MCF 10A (cell line): ENCODE measurements at places on chromosomes 13 and 19.

DNA sequence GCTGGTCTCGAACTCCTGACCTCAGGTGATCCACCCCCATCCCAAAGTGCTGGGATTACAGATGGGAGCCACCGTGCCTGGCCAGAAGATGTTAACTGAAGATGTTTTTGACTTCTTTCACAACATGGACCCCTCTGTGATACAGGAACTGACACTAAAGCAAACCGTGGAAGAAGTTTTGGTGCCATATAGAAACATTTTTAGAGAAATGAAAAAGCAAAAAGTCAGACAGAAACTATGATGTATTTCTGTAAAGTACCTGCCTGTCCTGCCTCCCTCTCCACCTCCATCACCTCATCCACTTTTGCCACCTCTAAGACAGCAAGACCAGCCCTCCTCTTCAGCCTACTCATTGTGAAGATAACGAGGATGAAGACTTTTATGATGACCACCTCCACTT, 11.3 kb downstream of the FBXO27 start:
- DNase-seq = no peak

DNA sequence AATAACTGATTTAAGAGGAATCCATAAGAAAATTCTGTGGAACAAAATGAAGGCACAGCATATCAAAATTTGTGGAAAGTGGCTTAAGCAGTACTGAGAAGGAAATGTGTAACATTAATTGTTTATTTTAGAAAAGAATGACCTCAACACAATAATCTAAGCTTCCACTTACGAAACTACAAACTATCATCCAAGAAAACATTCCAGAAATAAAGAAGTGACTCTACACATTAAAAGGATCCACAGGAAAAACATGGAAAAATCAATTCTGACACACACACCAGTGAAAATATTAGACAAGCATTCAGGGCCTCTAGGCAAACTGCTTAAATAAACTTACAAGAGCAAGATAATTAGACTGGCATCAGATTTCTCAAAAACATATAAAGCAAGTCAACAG, 14.0 kb downstream of the EXOSC8 start:
- no peak for DNase-seq

DNA sequence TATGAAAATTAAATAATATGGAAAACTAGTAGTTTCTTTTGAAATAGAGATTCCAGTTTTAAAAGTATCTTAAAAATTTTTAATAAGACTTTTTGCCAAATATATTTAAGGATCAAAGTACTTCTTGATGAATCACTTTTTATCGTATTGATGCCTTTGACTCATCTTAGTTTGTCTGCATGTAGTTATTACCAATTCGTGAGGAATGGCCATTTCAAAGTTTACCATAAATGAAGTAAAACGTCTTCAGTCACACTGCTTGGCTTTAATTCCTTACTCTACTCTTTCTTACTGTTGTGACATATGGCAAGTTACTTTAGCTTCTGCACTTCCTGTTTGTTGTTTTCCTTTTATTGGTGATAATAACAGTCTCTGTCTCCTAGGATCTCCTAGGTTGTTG, 38.3 kb downstream of the NDFIP2 start:
- DNase-seq = no peak

DNA sequence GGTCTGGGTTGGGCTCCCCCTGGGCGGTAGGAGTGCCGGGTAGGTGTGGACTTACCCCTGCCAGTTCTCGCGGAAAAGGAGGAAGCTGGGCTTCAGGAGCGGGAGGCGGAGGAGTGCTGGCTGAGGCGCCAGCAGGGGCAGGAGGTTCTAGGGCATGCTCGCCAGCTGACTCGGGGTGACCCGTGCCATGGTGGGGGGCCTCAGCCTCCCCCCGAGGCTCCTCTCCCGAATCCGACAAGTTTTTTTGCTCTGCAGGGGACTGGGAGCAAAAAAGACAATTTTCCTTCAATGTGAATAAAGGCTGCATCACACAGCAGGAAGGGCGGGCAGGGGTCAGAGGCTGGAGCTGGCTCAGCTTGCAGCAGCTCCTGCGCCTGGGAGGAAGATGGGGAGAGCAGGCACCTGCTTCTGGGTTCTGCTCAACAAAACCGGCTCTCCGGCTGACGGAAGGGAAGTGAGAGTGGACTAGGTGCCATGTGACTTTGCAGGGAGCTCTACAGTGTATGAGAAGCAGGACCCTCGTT, 26.5 kb downstream of the RANBP3 start:
- no peak for DNase-seq

DNA sequence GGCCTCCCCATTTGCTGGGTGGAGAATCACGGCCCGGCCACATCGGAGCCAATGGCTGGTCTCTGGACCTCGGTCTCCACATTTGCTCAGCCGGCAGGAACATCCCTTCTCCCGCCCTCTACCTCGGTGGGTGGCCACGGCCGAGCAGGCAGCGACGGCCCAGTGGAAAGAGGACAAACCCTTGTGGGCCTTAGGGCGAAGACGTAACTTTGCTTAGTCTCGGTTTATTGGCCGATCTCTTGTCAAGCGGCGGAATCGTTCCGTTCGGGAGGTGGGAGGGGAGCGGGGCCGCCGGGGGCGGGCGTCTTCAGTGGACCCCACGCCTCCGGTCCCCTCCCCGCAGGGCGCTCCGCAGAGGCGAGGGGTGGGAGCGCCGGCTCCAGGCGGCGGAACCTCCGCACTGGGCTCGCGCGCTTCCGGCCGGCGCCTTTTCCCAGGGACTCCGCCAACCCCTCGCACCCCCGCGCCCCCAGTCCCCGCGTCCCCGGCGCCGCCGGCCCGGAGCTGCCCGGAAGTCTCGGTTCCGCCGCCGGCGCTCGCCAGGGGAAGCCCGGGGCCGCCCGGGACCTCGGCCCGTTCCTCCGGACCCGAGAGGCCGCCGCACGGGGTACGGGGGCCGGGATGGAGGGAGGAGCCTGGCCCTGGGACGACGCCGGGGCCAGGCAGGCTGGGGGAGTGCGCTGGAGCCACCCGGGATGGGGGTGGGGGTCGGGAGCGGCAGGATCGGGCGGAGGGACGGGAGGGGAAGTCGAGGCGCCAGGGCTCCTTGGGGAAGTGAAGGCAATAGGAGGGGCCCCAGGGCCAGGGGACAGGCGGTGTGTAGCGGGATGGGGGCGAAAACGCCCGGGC, at the start of gene ZNF580:
Gene ZNF580 (plus strand): TSS at position 426 of the 849 bp plus-strand sequence. CDS start 1,507 bp downstream, outside the sequence.
- DNase-seq = peak; percentile 55
